ENCODE measurements at places on chromosomes 4 and X.

- H3K27ac ChIP-seq: no peak overlapping the region
- H3K4me1 ChIP-seq: peaks cover 1% of the 10 kb centered on the region
- no peak overlapping the region for H3K4me3 ChIP-seq
- peaks cover 10% of the 10 kb centered on the region for H3K36me3 ChIP-seq
- H3K27me3 ChIP-seq: no peaks in the 10 kb centered on the region
These were observed 127.6 kb upstream of the SH3RF1 start for GRCh38 chr4:169398316-169398715.

GRCh38 chr4:111400741-111401140, 744.5 kb upstream of the FAM241A start:
- no peaks in the 10 kb centered on the region for H3K4me1 ChIP-seq
- no peak for DNase-seq
- no peaks in the 10 kb centered on the region for H3K36me3 ChIP-seq
- no peaks in the 10 kb centered on the region for H3K27me3 ChIP-seq
- no peak overlapping the region for H3K4me3 ChIP-seq

DNA sequence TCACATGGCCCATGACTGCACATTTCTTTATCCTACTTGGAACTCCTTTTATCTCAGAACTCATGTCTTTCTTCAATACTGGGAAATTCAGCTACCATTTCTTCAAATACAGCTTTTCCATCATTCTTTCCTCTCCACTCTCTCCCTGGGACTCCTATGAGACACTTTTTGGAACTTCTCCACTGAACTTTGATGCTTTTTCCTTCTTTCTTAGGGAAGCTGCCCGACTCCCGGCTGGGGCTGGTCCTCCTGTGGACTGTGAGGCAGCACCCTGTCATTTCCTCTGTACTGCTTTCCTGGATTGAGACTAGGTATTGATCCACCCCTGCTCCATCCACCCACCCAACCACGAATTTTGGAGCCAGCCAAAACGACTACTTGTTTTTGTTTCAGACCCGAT, 40.0 kb downstream of the ZFYVE28 start:
- peaks cover 40% of the 10 kb centered on the region for H3K36me3 ChIP-seq
- no peak overlapping the region for H3K27ac ChIP-seq
- H3K4me1 ChIP-seq: peaks cover 3% of the 10 kb centered on the region
- no peak for DNase-seq

- H3K27ac ChIP-seq: no peak overlapping the region
- no peak overlapping the region for H3K4me3 ChIP-seq
- DNase-seq: no peak
- H3K4me1 ChIP-seq: peaks cover 2% of the 10 kb centered on the region
- H3K27me3 ChIP-seq: no peaks in the 10 kb centered on the region
- H3K36me3 ChIP-seq: peaks cover 37% of the 10 kb centered on the region
These were observed 158.8 kb downstream of the CAMK2D start for GRCh38 chr4:113602646-113603228.

GRCh38 chrX:42684065-42684464, 93.9 kb downstream of the PPP1R2C start:
- no peaks in the 10 kb centered on the region for H3K36me3 ChIP-seq
- DNase-seq: no peak
- H3K27ac ChIP-seq: no peak overlapping the region
- no peaks in the 10 kb centered on the region for H3K4me1 ChIP-seq

DNA sequence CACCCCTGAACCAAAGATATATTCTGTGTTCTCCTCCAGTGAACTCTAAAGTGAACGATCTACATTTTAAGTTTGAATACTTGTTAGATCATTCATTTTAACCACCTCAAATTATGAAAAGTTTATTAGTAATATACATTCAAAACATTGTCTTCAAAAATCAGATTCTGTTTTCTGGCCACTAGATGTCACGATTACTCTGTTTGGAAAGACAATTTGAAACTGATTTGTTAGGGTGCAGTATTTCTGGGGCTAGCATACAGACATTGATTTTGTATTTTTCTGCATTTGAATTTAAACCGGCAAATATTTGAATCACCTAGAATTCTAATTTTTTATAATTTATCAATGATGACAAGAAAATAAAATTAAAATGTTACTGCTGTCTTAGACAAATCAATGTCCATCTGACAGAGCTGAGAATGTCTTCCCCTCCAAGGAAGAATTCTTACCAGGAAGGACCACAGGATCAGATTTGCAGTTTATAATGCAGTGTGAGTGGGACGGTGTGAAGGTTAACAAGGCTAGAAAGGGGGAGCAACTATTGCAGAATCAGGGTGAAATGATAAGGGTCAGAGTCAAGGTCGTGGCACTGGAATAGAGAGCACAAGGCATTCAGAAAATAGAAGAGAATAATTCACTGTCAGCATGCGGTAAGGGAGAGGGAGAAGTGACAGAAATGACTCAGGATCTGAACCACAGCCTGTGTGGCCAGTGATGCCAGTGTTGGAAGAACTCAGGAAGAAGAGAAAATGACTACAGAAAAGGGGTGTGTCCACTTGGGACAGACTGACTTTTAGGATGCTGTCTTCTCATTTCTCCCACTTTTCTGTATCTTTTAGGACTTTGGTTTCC, 91.6 kb downstream of the ANXA10 start:
- H3K27ac ChIP-seq: no peak overlapping the region
- no peaks in the 10 kb centered on the region for H3K36me3 ChIP-seq
- no peak for DNase-seq

GRCh38 chr4:58761563-58761962, 1651.4 kb upstream of the IGFBP7 start:
- H3K4me3 ChIP-seq: no peak overlapping the region
- H3K4me1 ChIP-seq: no peaks in the 10 kb centered on the region
- no peak overlapping the region for H3K27ac ChIP-seq
- DNase-seq: no peak

DNA sequence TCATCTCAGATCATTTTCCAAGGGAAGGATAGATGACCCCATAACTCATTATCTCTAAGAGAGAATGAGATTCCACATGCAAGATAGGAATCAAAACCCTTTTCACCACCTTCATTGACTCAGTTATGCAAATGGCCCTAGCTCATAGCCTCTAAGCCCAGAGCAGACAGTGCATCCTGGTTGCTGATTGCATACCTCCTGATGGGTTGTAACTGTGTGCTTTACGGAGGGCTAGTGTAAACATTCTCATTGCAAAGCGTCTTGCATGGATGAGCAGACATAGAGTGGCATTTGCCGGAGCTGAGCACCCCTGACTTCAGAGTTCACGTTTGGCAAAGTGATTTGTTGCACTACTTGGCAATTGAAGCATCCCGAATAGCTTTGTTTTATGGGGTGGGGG, 151.0 kb downstream of the VCX3A start:
- no peaks in the 10 kb centered on the region for H3K36me3 ChIP-seq
- no peak overlapping the region for H3K4me3 ChIP-seq
- no peaks in the 10 kb centered on the region for H3K4me1 ChIP-seq
- no peak overlapping the region for H3K27ac ChIP-seq
- no peak for DNase-seq

- H3K27me3 ChIP-seq: no peaks in the 10 kb centered on the region
- no peak overlapping the region for H3K4me3 ChIP-seq
- H3K27ac ChIP-seq: no peak overlapping the region
- no peak for DNase-seq
These were observed 98.1 kb upstream of the EGFL6 start for GRCh38 chrX:13471269-13471668.

DNA sequence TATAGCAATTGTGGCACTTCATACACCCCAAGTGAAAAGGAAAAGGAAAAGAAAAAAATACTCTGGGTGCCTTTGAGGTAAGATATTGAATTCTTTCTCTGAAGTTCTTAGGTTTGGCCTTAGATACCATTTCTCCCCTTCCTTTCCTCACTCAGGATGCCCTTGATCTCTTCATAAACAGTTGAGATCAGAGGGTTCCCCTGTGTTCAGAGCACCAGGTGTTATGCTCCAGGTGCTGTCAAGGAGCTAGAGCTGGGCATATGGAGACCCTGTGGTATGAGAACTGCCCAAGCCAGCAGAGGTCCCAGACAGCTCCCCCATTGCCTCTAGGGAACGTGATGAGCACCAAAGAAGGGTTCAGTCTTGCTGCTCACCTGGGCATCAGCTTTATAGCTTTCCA, 17.1 kb upstream of the CD40LG start:
- DNase-seq: no peak
- peaks cover 2% of the 10 kb centered on the region for H3K36me3 ChIP-seq
- no peaks in the 10 kb centered on the region for H3K27me3 ChIP-seq
- H3K4me1 ChIP-seq: peaks cover 88% of the 10 kb centered on the region
